ENCODE measurements at places on chromosomes 2 and 18.

GRCh38 chr2:205743137-205743536, 60.8 kb downstream of the NRP2 start:
- DNase-seq: no peak

GRCh38 chr18:7369006-7369405, 138.1 kb downstream of the LRRC30 start:
- no peak for DNase-seq

DNA sequence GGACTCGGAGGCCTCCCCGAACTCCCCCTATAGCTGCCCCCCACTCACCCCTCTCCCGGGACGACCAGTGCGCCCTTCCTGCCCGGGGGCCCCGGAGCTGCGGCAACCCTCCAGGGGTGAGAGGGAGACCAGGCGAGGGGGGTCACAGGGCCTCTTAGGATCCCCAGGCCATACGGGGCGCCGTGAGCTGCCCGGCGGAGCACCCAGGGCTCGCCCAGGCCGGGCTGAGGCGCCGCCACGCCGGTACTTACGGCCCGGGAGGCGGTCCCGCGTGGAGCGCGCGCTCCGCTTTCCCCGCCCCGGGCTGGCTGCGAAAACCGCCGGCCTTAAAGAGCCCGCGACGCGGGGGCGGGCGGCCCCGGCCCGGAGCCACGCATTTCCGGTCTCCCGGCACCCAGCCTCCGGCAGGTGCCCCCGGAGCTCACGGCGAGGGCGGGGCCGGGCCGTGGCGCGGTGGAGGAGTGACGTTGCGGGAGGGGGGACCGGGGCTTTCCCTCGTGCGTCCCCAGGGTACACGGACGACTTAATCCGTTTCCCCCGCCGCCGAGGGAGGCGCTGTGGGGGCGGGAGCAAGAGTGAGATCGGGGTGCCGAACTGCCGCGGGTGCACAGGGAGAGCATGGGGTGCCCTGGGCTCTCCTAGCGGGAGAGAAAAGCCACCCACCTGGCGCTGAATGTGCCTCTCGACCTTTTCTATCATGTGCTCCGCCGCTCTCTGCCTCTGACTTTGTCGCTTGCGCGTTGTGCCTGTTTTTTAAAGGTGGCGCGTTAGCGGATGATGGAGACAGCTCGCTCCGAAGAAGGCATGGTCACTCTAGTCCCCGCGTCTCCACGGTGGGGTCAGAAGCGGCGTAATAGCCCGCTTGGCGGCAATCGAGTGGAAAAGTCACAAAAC, at the start of gene METTL21A:
METTL21A (minus strand) TSS at position 381 of the 894 bp plus-strand sequence. CDS start 1,019 bp downstream, outside the sequence.
- DNase-seq: peak; percentile 71

- DNase-seq: no peak
Measured at GRCh38 chr2:68238955-68239822, 13.1 kb downstream of the PPP3R1 start.

GRCh38 chr2:96143848-96144480, 1.3 kb downstream of the DUSP2 start:
- no peak for DNase-seq

DNA sequence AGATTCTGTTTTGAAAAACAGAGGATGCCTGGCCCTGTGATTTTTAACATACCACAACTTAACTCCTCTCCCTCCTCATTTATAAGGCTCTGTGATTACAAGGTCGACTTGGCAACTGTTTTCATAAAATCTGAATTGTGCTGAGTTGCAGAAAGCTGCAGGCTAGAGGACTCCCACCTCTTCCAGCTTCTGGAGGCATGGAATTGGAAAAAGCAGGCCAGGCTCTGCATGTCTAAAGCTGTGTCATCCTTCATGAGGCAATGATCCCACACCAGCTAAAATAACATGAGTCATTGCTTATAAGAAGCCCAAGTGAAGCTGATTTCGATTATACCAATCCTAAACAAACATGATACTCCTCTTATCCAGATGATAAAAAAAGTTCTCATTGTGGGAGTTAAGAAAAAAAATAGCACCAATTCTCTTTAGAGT, 11.7 kb downstream of the ARHGAP28 start:
- no peak for DNase-seq

DNA sequence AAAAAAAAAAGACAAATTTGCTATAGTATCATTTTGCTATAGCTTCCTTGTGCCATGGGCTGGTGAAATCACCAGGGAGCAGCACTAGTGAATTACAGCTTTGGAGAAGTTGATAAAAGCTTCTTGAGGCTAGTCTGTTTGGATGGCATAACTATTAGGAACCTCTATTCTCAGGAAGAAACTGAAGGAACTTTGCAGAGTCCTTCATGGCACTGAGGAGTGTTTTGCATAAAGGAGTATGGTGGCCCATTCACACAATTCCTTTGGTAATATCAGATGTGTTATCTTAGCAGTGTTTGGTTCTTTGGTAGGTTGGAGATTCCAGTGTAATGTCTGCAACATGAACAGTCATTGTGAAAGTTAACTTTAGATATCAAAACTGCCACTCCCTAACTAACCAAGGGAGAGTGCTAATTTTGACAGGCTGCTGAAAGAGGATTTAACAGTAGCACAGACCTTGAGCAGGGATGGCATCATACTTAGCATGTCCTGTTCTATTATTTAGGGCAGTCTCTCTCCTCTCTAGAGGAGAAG, 76.6 kb upstream of the ZFP36L2 start:
- no peak for DNase-seq

DNA sequence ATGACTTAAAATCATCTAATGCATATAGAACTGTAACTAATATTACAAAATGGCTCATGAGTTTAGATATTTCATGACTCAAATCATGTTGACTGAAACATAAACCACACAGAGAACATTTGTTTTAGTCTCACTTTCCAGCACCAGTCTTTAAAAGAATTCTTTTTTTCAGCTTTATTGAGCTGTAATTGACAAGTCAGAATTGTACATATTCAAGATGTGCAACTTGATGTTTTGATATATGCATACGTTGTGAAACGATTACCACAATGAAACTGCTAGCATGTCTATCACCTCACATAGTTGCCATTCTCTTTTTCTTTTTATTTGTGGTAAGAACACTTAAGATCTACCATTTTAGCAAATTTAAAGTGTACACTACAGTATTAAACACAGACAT, 25.0 kb upstream of the TMEM178A start:
- no peak for DNase-seq

GRCh38 chr18:48952287-48953103, 1.7 kb upstream of the SMAD7 start:
- DNase-seq: no peak

- DNase-seq: no peak
Measured at GRCh38 chr2:148670773-148671172, 26.2 kb downstream of the EPC2 start.

DNA sequence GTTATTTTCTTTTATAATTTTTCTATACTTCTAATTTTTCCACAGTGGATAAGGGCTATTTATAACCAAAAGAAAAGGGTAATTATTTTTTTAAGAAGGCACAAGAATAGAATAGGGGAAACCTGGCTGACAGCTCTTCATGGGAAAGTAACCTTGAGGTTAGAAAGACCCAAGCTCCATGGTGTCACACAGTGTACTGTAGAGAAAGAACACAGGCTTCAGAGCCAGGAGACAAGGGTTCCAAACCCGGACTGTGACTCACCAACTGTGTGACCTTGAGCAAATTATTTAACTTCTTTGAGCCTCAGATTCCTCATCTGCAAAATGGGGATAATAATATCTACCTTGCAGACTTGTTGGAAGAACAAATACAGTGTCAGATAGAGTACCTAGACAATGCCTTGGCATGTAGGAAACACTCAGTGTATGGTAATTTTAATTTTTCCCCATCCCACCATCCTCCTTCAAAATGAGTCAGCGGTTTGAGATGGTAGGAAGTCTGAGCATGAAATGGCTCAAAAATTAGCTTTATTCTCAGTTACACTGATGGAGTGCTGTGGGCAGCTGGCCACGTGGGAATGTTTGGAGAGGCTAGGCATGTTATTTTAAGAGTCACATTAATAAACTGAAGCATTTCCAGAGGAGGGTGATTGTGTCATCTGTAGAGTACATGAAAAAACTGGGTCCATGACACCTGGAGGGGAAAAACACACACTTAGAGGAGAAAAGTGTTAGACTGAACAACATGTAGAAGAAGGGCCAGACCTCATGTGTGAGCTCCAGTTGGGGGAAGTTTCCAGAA, 36.7 kb downstream of the TMEM37 start:
- no peak for DNase-seq

- no peak for DNase-seq
Measured at GRCh38 chr2:111659361-111660333, 224.3 kb downstream of the ANAPC1 start.

DNA sequence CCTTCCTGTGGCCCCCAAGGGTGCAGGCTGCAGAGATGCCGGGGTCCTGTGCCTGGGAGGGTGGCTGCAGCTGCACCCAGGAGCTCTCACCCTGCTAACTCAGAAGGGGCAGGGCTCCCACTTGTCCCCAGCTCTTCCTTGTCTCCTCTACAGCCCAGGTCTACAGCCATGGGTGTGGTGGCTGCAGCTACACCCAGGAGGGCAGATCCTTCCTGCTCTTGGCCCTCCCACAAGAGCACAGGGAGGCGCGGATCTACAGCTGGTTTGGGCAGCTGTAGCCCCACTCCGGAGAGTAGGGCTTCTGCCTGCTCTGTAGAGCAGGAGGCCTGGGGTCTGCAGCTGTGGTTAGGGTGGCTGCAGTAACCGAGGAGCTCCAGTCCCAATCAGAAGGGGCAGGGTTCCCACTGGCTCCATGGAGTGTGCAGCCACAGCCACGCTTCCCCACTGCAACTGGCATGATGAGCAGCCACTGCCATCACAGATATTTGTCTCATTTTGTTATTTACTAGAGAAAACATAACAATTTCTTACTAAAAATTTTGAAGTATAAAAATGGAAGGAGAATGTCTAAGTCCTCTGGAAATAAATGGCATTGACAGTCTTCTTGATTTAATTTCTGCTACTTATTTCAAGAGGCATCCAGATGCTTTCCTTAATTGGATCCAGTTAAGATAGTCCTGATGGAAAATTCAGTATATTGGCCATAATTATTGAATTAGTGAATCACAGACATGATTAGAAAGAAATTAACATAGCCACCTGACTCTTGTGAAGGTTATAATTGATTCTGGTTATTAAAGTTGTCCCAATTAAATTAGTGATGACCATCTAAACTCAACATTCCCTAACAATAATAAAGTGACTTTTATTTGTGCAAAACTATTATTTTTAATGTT, 233.6 kb downstream of the KCNE4 start:
- no peak for DNase-seq

DNA sequence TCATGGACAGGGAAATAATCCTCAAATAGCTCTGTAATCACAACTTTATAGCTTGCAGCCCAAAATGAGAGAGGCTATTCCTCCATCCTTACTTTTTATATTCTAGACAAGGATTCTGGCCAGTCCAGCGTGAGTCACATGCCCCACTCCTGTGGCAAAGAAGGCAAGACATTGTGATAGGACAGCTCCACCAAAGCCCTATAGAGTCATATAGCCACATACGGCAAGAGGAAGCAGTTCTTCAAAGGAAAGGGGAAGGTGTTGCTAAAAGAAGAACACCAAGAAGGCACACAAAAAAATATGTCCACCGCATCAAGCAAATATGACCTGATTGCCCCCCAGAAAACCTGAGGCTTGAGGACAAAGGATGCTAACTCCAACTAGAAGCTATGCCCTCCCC, 3.4 kb upstream of the GFPT1 start:
- no peak for DNase-seq

DNA sequence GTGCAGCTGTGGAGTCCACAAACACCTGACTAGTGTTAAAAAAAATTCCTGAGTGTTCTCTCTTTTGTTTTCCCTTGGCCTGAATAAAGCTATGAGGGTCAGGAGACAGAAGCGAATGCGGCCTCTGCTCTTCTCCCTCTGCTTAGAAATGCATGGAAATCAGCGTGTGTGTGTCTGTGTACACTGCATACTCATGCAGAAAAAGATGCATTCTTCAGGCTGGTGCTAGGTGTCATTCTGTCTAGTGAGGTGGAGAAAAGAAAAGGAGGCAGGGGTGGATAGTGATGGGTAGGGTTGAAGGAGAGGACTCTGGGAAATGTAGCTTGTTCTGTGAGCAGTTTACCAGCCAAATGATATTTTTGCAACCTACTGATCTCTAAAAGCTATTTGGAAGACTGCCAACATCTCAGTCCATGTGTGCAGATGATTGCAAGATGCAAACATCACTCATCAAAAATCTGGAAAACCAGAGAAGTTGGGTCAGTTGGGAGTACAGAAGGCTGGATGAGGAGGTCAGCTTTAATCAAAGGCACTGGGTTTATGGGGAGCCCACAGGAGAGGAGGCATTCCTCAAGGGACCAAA, 177.7 kb downstream of the INSIG2 start:
- DNase-seq: peak; percentile 2

DNA sequence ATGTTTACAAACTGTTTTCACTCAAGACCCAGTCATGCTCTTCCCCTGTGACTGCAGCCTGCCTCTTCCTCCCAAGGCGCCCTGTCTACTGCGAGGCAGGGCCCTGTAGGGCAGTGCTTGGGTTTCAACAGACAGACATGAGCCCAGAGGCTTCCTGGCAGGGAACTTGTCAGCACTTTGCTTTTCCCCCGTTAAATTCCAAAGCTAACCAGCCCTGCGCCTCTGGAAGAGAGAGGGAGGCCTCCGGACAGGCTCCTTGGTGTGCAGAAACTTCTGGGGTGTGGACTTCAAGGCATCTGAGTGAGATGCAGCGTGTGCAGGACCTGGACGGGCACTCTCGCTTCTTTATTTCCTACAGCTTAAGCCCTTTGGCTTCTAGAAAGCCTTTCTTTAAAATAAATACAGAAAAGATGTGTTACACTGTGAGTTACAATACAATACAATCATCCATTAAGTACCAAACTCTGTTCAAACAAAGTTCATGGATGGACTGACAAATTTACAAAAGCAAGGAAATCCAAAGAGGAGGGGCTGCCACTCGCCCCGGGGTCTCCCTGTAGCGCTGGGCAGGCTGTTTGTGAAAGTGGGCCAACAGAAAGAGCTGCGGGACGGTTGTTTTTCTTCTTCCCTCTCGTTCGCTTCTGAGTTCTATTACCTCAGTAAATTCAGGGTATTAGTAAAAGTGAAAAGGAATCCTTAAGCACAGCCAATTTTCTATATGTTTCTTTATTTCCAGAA, 8.8 kb upstream of the ZNF516 start:
- DNase-seq: no peak

DNA sequence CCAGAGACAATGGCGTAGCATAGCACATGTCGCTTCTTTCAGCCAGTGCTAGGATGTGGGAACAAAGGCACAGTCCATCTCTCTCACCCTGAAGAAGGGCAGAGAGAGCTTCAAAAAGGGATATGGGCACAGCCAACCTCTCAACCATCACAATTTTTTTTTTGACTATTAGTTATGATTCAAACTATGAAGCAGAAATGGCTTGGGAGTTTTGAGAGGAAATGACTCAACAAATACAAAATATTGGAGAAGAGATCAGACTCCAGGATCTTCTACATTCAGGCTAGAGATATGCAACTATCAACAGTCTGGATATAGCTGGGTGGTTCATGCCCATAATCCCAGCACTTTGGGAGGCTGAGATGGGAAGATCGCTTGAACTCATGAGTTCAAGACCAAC, 109.1 kb downstream of the MCFD2 start:
- no peak for DNase-seq

- DNase-seq: peak; percentile 55
Measured at GRCh38 chr2:234191819-234192407, 141.4 kb downstream of the SPP2 start.

- DNase-seq: no peak
Measured at GRCh38 chr2:233973786-233974185, 56.6 kb downstream of the TRPM8 start.
